NAMALWA (cell line): ENCODE measurements at places on chromosomes 5 and 9.

DNA sequence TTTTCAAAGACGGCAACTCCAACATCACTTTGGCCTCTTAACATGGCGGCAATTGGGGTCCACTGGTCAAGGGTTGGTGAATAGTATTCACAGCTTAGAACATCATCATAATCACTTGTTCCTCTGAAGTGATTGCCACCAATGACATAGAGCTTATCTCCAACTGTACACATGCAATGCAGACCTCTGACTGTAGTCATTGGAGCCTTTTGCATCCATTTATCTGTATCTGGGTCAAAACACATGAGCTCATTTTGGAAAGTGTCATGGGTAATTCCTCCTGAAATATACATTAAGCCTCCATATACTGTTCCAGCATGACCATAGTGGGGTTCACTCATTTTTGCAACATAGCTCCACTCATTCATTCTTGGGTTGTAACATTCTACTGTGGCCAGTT lies 2.0 kb downstream of the KLHL9 start:
- no peak for DNase-seq

GRCh38 chr9:3240656-3241268 lies 285.0 kb downstream of the RFX3 start:
- DNase-seq: peak; percentile 79

GRCh38 chr5:60377826-60378225 lies 322.1 kb downstream of the DEPDC1B start:
- DNase-seq: no peak

- DNase-seq: no peak
Observed at GRCh38 chr9:135402739-135403695, 76.6 kb upstream of the PPP1R26 start.

DNA sequence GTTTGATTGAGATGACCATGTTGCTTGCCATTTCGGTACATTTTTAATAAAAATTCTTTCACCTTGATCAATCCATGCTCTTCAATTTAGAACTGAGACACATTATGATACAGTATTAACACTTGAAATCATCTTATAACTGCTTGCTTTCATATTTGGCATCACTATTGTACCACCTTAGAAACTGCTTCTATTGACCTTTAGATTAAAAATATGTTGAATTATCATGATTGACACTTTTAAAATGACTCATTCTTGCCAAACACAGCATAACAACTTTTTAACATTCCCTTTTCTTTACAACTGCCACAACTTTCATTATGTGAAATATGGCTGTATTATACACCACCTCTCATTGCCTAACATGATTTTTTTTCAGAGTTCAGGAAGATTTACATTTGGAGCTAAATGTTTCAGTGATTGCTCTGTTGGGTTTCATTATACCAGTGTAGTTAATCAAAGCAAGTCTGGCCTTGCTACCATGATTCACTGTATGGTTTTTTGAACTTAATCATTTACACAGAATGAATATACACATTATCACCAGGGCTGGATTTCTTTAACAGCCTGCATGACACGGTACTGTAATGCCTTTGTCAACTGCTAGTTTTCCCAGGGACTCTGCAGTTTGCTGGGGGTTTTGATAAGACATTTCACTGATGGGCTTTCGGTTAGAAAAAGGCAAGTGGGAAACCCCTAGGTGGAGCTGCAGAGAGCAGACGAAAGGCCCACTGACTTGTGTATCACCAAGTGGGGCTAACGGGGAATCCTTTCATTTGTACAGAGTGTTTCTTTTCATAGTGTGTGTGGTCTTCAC lies 93.6 kb upstream of the TLE4 start:
- peak; percentile 53 for DNase-seq

DNA sequence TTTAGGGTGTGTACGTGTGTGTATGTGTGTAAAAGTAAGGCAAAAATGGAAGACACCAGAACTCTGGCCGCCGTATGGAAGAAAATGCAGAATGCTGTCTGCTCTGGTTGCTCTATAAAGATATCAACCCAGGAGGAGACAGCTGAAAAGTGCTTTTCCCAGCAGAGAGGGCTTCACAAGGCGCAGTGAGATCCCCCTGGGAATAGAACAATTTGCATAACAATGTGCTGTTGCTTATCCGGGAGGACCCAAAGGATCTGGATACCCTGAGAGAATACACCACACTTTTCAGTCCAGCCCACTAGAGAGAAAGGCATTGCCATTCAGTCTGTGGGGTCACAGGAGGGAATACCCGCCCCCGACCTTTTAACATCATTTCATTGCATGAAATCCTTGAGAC lies 230.6 kb downstream of the EBF1 start:
- no peak for DNase-seq

- no peak for DNase-seq
Observed at GRCh38 chr9:73753171-73753570, 601.5 kb downstream of the ANXA1 start.

DNA sequence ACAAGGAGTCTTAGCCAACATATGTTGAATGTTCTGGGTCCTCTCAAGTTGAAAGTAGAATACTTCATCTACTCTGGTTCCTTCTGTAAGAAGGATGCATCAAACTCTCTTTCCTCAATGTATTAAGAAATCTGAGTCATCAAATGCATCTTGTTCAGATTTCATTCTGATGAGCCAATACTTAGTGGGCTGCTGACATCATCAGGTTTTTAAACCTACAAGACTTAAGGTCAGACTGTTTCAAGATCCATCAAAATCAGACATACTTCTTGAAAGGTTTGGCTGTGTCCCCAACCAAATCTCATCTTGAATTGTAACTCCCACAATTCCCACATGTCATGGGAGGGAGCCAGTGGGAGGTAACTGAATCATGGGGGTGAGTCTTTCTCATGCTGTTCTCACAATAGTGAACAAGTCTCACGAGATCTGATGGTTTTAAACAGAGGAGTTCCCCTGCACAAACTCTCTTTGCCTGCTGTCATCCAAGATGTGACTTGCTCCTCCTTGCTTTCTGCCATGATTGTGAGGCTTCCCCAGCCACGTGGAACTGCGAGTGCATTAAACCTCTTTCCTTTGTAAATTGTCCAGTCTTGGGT lies 168.8 kb downstream of the RAPGEF6 start:
- DNase-seq: no peak

DNA sequence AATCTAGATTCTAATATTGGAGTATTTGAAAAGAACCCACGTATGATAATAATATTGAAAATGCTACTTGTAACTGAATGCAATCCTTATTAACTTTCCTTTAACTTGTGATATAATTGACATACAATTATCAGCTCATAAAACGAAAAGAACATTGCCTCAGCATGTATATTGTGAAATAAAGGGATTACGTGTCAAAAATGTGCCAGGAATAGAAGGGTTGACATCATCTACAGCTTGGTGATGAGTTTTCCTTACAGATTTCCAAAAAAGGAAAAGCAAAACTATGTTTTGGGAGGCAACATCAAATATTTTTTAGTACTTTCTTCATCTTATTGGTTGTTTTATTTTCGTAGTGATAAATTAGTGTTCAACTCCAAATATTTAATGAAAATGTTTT lies 266.0 kb upstream of the PTGER4 start:
- DNase-seq: no peak

- no peak for DNase-seq
Observed at GRCh38 chr9:134989206-134990065, 71.7 kb upstream of the FCN1 start.

DNA sequence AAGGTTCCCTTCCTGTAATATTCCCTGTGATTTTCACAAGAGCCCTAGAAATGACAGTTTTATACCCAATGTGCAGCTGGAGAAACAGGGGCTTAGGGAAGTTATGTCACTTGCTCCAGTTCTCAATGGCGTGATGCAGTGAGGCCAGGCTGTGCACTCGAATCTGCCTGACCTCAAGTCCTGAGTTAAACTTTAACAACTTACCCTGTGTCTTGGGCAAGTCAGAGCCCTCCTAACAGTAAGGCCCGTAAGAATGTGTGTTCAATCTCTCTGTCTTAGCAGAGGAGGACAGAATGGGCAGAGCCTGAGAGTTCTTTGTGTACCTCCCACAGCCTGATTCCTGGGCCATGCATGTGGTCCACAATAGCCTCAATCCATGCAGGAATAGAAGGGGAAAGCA lies 181.1 kb downstream of the TRIM32 start:
- no peak for DNase-seq

- DNase-seq: no peak
Observed at GRCh38 chr5:82405161-82405560, 127.0 kb upstream of the RPS23 start.

GRCh38 chr5:22088517-22088916 lies 764.6 kb downstream of the CDH12 start:
- no peak for DNase-seq

DNA sequence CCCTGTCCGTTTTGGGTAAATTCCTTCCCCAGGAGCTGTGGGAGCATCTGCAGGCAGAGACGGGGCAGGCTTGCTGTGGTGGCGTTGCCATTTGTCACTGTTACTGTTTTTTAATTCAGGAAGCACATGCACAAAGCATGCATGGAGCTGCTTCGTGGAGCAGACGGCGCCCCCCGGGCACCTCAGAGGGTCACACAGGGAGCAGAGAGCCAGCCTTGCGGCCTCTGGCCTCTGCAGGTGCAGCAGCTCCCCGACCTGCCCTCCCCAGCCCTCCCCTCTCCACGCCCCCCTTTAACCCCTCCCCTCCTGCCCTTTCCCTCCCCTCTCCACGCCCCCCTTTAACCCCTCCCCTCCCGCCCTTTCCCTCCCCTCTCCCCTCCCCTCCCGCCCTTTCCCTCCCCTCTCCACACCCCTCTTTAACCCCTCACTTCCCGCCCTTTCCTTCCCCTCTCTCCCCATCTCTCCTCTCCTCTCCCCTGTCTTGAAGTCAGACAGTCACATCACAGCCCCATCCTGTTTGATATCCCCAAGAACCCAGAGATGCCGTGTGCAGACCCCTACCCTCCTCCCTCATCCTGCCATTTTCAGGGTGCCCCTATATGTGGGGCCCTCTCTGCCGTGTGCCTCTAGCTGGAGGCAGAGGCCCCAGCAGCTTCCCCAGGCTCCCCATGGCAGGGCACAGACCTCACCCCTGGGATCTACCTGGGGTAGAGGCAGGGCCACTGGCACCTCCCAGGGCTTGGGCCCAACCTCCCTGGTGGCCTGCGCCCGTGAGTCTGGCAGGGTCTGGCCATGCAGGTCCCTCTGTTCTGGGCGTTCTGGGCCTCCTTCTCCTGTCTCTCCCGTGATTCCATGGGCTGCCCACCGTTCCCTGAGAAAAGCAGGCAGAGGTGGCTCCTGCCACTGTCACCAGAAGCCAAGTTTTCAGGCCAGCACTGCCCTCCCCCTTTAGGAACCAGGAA lies 29.6 kb upstream of the UBAC1 start:
- DNase-seq: peak; percentile 91

GRCh38 chr5:95773335-95774059 lies 42.4 kb downstream of the RHOBTB3 start:
- no peak for DNase-seq

GRCh38 chr5:42597318-42597937 lies 159.2 kb upstream of the CCDC152 start:
- no peak for DNase-seq

DNA sequence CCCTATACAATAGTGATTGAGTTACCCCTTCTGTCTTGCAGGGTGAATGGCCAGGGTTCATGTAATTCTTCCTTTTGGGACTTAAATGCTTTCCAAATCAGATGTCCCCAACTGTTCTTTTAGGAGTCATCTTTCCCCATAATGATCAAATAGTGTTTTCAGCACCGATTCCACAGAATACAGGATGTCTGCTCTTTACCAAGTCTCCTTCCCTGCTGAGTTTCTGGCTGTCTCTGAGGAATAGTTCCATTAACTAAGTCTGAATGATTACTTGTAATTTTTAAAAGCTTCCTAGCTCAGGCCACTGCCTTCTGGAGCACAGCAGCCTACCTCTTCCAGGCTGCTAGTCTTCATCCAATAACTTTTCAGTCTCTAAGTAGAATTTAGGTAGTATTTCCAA lies 630.7 kb upstream of the ZNF608 start:
- no peak for DNase-seq

DNA sequence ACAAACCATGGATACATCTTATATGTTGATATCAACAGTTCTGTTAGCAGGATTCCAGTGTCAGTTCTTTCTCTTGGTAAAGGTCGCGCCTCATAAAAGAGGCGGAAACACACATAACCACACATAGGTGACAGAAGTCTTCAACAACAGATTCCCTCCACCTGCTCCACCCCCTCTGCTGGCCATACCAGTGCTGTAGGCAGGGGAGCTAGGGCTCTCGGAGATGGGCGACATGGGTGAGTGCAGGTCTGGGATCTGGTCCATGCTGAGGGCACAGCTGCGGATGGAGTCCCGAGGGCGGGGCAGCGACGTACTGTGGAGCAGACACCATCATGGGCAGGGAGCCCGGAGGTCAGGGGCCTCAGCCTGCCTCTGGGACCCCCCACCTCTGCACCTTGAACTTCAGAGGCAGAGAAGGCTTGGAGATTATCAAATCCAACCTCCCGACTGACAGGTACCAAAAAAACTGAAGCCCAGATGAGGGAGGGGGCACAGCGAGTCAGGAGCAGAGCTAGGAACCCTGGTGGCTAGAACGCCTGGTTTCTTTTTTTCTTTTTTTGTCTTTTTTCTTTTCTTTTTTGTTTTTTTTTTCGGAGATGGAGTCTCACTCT lies 12.0 kb upstream of the TOR2A start:
- no peak for DNase-seq

GRCh38 chr5:98031496-98031895 lies 742.0 kb upstream of the RGMB start:
- DNase-seq: no peak

DNA sequence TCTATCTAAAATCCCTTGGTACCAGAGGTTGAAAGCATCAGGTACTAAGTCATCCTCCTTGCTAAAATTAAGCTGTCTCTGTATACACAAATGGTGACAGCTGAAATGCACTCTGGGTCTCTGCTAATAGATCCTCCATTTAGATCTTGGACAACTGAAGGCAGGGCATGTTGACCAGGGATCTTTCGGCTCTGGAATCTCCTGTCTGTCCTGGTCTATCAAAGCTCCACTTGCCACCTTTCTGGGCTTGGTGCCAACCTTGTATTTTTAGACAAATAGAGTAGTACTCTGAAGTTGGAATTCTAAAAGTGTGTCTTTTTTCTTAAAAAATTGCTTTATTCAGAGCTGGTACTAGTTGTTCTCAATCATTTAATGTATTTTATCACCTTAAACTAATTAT lies 135.2 kb upstream of the HMHB1 start:
- no peak for DNase-seq
